Right renal pelvis (tissue), 4 donors: ENCODE measurements at places on chromosomes 3 and 15. TPM values are rescaled to one million over a fixed set of nuclear protein-coding genes. Genes with fewer than 3 reads are reported as not detected.

- DNase-seq, result no peak
Measured at GRCh38 chr3:49351521-49352011, 6.6 kb downstream of the GPX1 start.

GRCh38 chr3:187773233-187774184 is 28.2 kb upstream of the BCL6 start:
- DNase-seq, result no peak

DNA sequence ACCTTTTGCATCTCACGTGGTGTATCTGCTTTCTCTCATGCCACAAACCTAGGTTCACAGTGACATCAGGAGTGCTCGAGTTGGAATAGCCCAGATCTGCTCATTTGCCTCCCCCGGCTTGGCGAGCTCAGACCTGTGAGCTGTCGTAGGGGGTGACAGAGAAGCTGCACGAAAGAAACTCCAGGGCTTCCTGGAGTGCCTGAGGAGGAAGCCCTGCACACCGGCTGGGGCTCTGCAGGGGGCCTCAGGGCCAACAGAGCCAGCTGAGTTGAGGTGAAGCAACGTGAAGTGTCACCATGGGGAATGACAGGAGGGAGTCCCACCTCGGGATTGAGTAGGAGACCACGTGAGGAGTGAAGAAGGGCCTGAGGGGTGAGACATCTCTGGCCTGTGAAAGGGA is 62.5 kb downstream of the RPN1 start:
- no peak for DNase-seq

DNA sequence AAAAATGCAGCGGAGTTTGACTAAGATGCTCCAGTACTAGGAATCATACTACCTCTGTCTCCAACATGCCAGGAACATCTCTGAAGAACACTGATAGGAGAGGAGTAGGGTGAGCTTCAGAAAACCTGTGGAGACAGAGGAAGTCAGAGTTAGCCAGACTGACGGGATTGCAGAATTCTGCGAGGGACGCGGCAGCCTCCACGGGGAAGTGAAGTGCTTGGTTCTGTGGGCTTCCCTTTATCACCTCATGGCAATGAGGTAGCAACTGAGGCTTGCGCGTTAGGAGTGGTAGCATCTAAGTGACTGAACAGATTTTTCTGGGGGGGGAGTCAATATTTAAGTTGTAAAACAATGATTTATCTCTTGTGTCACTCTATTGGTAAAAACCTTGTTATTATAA is 226.3 kb downstream of the MCTP2 start:
- DNase-seq, result no peak

- DNase-seq, result no peak
Measured at GRCh38 chr3:170802164-170803151, 67.5 kb downstream of the RPL22L1 start.

DNA sequence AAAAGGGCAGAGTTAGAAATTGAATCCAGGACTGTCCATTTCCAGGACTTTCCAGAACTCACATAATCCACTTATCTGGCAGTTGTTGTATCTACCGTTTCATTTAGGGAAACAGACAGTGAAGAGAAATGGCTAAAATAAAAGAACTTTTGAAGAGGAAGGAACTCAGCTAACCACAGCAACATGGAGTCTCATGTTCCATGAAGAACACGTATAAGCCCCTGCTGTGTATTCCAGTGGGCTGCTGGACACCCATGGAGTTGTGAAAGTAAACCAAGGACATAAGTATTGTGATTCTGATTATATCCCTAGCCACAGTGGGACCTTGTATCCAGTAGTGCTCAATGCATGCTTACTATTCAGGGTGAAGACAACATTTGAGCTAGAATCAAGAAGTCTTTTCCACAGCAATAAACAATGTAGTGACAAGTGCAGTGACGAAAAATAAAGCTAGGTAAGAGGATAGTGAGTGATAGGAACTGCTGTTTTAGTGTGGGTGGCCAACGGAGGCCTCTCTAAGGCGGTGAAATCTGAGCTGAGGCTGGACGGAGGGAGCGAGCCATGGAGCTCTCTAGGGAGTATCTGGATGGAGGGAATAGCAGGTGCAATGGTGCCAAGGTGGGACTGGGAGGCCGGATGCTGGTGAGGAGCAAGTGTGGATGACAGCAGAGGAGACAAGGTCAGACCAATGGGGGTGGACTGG is 26.8 kb upstream of the TRH start:
- DNase-seq, result no peak

GRCh38 chr3:71127052-71127831 is 456.3 kb downstream of the FOXP1 start:
- no peak for DNase-seq

The ARGFX gene
- polyA plus RNA-seq, result not detected

The MON1A gene
- 8.1 TPM for polyA plus RNA-seq

The TEX9 gene
- 34.3 TPM for polyA plus RNA-seq

The EFHB gene
- polyA plus RNA-seq, result 1.5 TPM
